ENCODE measurements at places on chromosomes 3 and 15. TPM values are rescaled to one million over a fixed set of nuclear protein-coding genes. Genes with fewer than 3 reads are reported as not detected.

DNA sequence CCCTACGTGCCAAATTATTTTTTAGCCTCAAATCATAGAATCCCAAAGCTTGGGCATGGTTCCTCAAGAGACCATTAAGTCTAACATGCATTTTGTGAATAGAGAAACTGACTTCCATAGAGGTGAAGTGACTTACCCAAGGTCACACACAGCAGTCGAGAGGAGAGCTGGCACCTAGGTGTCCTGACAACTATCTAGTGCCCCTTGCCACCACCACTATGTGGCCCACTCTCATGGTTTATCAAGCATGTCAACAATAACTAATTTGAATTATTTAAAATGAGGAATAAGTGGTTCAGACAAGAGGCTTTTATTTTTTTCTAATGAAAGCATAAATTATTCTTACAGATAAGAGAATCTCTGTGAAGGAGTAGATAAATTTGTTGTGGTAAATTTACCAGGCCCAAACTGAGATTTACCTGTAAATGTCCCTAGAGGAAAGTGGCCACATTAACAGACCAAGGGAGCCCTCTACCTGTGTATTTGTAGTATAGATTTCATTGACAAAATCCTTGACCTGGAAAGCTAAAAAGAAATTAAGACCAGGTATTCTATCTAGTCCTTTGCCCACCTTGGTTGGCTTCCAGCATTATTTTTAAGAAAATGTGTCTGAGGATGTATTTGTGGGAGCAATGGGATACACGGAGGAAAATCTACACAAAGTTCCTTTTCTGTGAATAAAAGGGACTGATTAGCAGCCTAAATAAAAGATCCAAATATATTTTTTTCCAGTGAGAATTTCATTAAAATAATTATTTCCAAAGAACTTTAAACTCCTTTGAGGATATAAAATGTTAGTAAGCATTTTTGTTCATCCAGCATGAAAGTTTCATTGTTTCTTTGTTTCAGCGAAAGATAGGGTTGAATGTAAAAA lies 49.1 kb downstream of the IQCH start:
- DNase-seq, result peak; percentile 57

- DNase-seq, result no peak
Measured at GRCh38 chr3:186257866-186258265, 104.2 kb downstream of the DGKG start.

- peak; percentile 63 for DNase-seq
Measured at GRCh38 chr3:79521221-79521848, 246.5 kb downstream of the ROBO1 start.

DNA sequence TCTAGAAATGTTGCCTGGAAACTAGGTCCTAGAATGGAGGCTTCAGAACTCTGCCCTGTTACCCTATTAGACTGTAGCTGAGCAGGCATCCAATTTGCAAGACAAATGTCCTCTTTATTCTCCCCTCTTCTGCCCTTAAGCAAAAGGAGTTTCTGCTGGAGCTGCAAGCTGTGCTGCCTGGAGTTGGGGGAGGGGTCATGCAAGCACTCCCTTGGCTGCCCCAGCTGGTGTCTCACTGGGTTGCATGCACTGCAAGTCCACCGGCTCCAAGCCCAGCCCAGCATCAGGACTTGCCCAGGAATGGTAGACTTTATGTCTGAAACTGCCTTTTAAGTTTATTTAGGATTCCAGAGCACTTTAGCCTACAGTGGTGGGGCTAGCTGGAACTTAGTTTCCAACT lies 15.7 kb upstream of the RBP2 start:
- peak; percentile 14 for DNase-seq

DNA sequence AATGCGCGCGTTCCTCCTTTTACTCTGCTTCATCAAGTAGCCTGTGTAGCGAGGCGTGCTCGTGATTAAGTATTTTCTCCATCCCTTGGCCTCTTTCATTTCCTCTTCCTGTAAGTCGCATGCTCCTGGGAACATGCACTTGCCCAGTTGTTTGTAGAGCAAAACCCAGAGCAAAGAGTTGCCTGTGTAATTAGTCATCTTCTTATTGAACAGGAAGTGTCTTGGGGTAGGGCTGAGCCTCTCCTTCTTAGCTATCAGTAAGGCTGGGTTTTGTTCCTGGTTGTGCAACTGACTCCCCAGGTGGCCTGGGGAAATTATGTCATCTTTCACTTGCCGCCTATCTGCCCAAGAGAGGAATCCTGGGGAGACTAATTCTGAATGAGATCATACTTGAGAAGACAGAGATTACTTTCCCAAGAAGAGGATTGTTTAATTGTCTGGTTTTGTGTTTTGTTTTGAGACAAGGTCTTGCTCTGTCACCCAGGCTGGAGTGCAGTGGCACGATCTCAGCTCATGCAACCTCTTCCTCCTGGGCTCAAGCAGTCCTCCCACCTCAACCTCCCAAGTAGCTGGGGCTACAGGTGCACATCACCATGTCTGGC lies 14.9 kb downstream of the LIPH start:
- DNase-seq, result no peak

- DNase-seq, result no peak
Measured at GRCh38 chr3:124424396-124424795, 305.9 kb upstream of the UMPS start.

DNA sequence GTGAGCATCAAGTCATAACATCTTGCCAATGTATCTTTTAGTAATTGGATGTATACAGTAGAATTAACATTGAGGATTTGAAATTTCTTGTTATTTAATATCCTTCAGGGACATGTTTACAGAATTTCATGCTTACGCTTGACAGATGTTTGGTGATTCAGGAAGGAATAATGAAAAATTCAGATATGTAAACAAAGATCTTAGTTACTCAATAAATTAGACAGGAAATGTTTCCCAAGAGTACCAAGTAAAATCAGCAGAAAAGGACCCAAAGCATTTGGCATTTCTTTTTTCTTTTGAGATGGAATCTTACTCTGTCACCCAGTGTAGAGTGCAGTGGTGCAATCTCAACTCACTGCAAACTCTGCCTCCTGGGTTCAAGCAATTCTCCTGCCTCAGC lies 4.7 kb upstream of the COL6A5 start:
- DNase-seq, result no peak

DNA sequence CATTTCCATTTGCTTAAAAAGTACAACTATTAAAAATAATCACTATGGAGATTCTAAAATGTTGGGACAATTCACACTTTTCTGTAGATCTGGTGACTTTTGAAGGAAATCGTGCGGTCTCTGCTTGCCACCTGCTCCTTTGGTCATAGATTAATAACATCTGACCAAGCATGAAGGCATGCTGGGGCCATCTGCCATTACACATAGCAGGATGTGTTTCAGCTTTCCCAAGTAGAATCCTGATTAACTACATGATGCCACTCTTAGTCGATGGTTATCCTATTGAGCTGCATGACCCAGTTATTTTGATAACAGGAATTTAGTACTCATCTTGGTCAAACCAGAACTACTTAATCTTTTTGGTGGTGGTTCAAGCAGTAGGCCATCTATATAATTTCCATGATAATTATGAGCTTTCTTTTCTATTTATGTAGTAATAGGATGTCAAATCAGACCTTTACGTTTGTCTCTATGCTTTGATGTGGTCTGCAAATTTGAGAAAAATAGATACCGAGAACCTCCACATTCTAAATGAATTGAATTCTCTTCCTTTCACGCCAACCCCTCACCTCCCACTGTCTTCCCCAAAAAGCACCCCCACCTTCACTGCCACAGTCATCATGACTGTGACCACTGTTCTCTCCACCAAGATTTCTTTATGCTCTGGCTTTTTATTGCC lies 158.1 kb downstream of the DIPK2A start:
- DNase-seq, result no peak

DNA sequence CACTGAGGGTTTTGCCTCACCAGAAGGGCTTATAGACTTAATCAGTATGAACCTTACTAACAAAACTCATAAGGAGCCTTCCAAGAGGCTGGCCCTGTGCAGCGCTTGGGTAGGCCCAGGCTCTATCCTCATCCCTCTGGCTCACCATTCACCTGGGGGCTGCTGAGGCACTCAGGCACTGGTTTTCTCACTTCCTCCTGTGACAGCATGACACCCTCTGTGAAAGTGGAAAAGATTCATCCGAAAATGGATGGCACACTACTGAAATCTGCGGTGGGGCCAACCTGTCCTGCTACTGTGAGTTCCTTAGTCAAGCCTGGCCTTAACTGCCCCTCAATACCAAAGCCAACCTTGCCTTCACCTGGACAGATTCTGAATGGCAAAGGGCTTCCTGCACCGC lies 41.3 kb downstream of the PSMD6 start:
- no peak for DNase-seq

DNA sequence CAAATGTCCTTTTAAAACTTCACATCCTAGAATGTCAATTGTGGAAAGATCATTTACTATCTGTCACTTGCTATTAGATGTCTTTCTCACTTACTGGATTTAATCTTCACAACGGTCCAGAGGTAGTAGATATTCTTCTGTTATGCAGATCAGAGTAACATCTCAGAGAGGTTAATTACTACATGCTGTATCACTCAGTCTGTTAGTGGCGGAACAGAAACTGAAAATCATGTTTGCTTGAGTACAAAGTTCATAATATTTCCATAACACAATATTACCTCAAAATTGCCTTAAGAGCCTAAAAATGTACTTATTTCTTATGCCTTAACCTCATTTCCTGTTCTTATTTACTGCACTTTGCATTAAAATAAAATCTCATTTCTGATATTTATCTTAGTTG lies 28.6 kb upstream of the GPR149 start:
- no peak for DNase-seq

GRCh38 chr3:167565489-167565888 lies 88.3 kb downstream of the WDR49 start:
- no peak for DNase-seq

GRCh38 chr15:79919749-79920511 lies 23.1 kb upstream of the MTHFS start:
- peak; percentile 57 for DNase-seq

GRCh38 chr3:46301122-46301835 lies 52.6 kb upstream of the CCR2 start:
- DNase-seq, result no peak

GRCh38 chr3:138180375-138181029 lies 5.8 kb upstream of the DBR1 start:
- DNase-seq, result peak; percentile 23

GRCh38 chr3:9179826-9180763 lies 69.4 kb downstream of the SRGAP3 start:
- no peak for DNase-seq

GRCh38 chr3:11907667-11908660 lies 61.3 kb upstream of the TAMM41 start:
- no peak for DNase-seq

- no peak for DNase-seq
Measured at GRCh38 chr3:111823341-111823855, 35.7 kb upstream of the PHLDB2 start.

- DNase-seq, result no peak
Measured at GRCh38 chr3:36484386-36484785, 104.1 kb downstream of the STAC start.

ITIH1 gene
- not detected for total RNA-seq

CHRFAM7A gene
- total RNA-seq, result 0.46 TPM

ACKR4 gene
- total RNA-seq, result not detected

XCR1 gene
- not detected for total RNA-seq
